Thoracic aorta (tissue), 2 donors: ENCODE measurements at places on chromosomes 2 and 18.

DNA sequence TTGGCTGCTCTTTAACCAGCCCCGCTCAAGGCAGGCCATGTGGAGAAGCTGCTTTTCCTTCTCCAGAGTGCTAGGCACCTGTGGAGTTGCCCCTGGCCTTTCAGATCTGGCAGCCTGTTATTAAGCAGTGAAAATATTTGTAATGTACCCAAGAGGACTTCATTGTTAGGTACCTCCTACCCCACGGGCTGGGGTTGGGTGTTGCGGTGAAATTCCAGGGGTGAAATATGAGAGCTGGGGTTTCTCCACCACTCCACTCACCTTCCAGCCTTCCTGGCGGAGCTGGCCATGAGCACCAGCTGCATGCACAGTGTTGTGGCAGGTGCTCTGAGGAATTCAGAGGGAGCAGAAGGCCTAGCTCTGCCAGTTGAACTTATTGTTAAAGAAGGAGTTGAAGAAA is 39.1 kb downstream of the NTSR2 start:
- DNase-seq = no peak

GRCh38 chr2:51693640-51694039 is 661.7 kb upstream of the NRXN1 start:
- no peak for DNase-seq

GRCh38 chr2:236814593-236814992 is 245.0 kb downstream of the ACKR3 start:
- DNase-seq = no peak

DNA sequence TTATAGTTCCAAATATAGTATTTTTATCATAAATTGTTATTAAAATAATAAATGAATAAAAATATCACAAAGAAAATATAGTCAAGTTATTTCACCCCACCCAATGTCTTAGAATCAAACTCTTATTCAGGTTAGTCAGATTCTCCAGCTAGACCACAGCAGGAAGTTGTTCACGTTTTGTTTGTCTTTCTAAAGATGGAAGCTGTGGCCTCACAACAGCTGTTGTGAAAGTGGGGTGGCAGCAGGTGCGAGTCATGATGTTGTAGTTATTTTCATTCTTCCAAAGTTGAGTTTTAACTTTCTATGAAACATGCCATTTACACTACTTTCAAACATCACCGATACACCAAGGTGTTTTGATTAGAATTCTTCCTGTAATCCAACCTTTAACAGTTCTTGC is 272.9 kb downstream of the SLC8A1 start:
- no peak for DNase-seq

- DNase-seq = no peak
Observed at GRCh38 chr2:196839574-196839973, 30.4 kb upstream of the C2orf66 start.

- no peak for DNase-seq
Observed at GRCh38 chr2:151189125-151189524, 72.5 kb downstream of the RBM43 start.

DNA sequence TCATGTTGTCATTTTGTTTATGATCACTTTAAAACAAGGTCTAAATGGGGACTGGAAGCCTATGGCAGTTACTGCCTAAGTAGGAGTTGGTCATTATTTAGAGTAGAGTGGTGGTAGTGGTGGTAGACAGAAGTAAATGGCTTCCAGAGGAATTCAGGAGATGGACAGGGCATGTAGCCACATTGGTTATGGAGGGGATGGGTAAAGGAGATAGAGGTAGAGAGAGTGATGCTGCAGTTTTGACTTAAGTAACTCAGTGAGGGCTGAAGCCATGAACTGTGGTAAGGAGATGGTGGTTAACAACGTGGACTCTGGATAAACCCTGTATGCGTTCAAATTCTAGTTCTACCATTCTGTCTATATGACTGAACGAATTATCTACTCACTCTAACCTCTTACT is 61.6 kb upstream of the NOSTRIN start:
- DNase-seq = no peak

DNA sequence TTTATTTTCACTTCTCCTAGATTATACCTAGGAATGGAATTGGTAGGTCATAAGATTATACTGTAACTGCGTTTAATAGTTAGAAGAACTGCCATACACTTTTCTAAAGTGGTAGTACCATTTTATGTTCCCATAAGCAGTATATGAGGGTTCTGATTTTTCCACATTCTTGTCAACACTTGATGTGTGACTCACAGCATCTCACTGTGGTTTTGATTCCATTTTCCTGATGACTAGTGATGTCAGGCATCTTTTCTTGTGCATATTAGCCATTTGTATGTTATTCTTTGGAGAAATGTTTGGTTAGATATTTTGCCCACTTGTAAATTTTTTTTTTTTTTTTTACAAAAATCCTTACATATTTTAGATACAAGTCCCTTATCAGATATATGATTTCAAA is 2.3 kb downstream of the DCAF17 start:
- no peak for DNase-seq

- DNase-seq = no peak
Observed at GRCh38 chr18:43805646-43806194, 528.4 kb upstream of the SYT4 start.

DNA sequence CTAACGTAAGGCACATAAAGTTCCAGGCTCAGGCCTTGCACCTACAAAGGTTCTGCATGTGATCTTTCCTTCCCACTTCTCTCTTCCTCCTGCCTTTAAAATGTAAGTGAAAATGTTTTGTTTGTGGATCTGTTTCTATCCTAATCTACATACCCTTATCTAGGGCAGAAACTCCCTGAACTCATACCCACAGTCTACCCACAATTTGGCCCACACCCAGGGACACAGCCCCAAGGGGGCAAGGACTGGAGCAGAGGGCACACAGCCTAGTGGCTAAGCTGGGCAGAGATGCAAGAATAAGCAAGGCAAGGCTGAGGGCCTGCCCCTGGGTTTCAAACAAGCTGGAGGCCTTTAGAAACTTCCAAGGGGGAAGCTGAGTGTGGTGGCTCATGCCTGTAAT is 71.0 kb downstream of the HS1BP3 start:
- no peak for DNase-seq

- no peak for DNase-seq
Observed at GRCh38 chr2:58304843-58305242, 63.7 kb upstream of the FANCL start.

GRCh38 chr2:147398301-147398700 is 446.5 kb upstream of the ACVR2A start:
- DNase-seq = no peak

DNA sequence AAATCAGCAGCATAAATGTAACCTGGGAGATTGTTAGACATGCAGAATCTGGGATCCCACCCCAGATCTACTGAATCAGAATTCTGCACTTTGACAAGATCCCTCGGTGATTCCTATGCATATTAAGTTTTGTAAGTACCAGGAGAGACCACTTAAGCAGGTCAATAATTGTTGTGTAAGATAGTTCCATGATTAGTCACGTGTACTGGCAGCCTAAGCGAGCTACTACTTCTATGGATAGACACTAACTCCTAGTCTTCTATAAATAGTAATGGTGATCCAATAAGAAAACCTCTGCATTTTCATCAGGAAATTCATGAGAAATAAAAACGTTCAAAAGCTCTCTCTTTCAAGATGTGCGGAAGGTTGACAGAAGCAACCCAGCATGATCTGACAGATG is 988.2 kb upstream of the CHAC2 start:
- DNase-seq = no peak

DNA sequence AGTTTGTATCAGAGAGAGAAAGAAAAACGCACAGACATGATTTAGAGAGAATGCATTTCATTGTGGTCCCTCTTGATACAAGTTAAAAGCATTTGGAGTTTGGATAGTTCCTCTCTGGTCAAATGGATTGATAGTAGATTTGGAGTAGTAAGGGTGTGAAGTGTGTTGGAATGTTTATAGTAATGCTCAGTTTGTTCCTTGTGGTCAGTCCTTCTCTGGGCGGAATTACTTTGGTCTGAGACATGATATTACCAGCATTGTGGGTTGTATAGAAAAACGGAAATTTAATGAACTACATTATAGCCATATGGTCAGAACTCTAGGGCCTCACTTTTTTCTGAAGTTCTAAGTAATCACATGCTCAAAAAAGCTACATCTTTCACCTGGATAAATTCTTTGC is 178.9 kb downstream of the AGAP1 start:
- DNase-seq = no peak

DNA sequence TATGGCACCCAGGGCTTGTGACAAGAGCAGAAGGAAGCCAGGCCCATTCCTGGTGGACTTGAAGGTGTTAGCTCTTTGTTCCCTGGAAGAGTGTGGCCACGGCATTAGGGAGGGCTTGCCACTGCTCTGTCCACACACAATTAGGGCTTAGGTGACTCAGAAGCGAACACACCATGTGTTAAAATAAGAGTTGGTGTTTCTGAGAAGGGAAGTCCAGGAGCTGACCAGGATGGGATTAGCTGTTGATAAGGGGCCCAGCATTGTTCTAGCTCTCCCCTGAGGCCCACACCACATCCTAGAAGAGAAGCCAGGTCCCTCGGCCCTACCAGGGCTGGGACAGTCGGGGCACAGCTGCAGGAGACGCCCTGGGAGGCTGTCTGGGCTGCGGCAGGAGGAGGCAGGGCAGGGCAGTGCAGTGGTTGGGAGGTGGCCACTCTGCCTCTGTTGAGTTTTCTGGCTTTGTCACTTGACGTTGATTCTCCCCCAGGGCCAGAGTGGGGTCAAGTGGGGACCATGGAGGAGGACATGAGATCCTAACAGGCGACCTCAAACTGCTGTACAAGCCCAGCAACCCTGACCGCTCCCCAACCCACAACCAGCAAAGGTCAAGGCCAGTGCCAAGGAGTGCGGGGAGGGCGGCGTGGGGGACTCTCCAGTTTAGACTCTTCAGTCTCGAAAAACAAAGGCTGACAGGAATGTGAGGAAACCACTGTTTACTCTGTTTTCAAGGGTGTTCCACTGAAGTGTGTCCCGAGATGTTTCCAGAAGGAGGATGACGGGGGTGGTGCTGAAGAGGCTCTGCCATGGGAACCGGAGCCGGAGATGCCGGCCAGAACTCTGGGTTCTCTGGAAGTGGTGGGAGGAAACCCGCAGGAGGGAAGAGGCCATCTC is 16.8 kb downstream of the GNLY start:
- DNase-seq = no peak

DNA sequence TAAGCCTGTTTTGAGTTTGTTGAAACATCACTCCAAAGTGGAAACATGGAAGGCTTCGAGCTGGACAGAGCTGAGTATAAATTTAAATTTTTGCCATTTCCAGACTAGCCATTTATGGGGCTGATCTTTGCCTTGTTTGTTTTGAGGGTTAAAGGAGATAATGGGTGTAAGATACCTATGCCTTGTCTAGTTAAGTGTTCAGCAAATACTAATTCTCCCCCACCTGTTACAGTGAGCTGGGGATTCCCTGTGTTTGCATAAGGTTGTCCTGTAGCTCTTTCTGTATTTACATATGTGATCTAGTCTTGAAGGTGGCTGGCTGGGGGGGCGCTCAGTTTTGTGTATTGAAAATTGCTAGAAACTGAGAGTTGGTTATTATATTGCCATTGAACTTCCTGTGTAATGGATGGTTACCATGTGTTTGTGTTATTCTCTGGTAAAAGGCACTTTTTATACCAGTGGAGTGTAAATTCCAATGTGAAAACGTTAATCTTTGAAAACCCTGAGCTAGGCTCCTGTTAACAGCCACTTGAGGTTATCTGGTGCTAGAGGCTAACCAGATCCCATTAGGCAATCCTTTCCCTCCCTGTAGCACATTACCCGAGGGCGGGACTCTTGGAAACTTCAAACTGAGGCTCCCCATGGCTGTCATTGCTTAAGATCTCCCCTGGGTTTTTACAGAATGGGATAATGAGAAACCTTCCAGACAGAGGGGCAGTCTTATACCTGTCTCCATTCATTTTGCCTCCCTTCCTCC is 26.7 kb downstream of the TANC1 start:
- no peak for DNase-seq

GRCh38 chr2:72139471-72139873 is 8.2 kb downstream of the CYP26B1 start:
- DNase-seq = no peak

DNA sequence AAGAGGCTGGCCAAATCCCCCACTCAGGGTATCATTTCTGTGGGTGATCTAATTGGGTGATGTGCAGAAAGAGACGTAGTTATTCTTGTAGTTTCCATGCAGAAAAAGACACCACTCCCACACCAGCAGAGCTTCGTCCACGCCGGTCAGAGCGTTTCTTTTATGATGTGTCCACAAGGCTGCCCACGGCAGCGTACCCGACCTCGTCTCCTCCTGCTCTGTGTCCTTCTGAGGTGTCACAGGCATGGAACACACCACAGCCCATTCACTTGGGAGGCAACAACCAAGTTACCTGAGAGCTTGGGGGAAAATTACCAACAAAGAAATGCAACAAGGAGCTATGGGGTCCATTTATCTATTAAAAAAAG is 131.3 kb downstream of the PXDN start:
- DNase-seq = no peak

GRCh38 chr18:12766986-12767433 is 64.2 kb downstream of the PSMG2 start:
- DNase-seq = no peak

GRCh38 chr2:2590841-2591541 is 259.9 kb upstream of the MYT1L start:
- DNase-seq = no peak

DNA sequence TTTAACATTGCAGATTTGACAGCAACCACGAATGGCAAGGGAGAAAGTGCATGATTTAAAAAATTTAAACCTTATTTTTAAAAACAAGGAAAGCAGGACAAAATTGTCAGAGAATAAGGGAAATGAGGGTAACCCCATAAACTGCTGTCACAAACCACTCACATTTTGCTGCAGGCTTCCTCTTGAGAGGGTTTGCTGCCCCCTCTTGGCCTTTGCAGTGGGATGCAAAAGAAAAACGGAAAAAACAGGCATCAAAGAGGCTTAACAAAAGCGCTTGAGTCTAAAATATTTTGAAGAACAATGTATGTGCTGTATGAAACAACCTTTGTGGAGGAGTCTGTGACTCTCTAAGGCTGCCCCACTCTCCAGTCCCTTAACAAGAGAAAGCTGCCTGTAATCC is 91.6 kb downstream of the TMX3 start:
- no peak for DNase-seq

- DNase-seq = no peak
Observed at GRCh38 chr2:119242276-119243119, 18.9 kb downstream of the STEAP3 start.

DNA sequence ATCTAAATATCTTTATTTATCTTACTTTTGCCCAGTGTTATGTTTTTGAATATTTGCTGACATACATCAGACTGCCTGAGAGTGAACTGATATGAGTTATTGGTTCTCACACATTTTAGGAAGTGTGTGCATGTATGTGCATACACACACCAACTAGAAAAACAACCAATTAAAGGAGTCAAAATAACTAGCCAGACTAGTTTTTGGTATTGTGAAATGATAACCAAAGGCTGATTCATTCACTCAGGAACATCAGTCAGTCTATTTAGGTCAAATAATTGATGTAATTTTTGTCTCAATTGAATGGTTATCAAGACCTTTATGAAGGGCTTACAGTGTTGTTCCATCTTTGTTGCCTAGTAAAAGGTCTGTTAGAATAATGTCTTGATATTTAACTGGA is 369.3 kb upstream of the VRK2 start:
- no peak for DNase-seq

- no peak for DNase-seq
Observed at GRCh38 chr2:126899616-126900185, 1.0 kb downstream of the TEX51 start.

GRCh38 chr18:34959989-34960388 is 81.2 kb upstream of the MAPRE2 start:
- DNase-seq = no peak
